ENCODE measurements at places on chromosomes 4 and X. TPM values are rescaled to one million over a fixed set of nuclear protein-coding genes. Genes with fewer than 3 reads are reported as not detected.

BBS12 gene
- polyA plus RNA-seq: 3.7 TPM

DNA sequence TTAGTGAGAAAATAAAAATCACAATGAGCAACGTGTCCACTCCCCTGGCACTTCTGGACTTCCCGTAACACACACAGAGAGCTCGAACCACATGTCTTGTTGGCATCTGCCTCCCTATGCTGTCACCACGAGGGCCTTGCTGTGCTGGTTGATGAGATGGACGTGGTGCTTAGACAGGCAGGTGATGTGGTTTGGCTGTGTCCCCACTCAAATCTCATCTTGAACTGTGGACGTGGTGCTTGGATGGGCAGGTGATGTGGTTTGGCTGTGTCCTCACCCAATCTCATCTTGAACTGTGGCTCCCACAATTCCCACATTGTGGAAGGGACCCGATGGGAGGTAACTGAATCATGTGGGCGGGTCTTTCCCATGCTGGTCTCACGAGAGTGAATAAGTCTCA, 40.0 kb downstream of the FGFRL1 start:
- DNase-seq: peak; percentile 8

TASL gene
- polyA plus RNA-seq: 1.8 TPM

FMR1NB gene
- polyA plus RNA-seq: not detected

DNA sequence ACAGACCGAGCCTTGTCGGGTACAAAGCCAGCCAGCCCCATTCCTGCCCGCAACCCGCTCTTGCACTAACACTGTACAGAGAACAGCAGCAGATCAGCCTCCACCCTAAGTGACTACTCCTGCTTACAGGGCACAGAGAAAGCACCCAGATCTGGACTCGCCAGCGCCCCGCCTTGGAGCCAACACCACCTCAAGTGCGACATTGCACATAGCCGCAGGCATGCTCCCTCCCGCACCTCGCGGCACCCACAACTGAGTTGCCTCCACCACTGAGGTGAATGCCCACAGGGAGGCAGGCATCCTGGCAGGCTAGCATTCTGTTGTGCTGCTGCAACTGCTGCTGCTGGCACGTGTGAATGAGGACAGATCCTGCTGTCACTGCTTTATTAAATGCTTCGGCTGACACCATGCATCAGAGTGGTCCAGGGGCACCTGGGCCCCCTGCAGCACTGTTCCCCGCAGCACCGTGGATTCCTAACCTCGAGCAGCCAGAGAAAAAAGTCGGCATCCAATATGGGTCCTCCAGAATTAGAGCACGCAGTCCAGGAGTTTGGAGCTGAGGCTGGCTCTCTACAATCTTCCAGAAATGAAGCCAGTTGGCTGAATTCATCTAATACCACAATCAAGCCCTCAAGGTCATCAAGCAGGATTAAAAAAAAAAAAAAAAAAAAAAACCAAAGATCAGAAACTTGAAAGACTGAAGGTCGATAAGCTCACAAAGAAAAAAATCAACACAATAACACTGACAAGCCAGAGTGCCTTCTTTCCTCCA, 352.9 kb downstream of the GASK1B start:
- no peak for DNase-seq

DNA sequence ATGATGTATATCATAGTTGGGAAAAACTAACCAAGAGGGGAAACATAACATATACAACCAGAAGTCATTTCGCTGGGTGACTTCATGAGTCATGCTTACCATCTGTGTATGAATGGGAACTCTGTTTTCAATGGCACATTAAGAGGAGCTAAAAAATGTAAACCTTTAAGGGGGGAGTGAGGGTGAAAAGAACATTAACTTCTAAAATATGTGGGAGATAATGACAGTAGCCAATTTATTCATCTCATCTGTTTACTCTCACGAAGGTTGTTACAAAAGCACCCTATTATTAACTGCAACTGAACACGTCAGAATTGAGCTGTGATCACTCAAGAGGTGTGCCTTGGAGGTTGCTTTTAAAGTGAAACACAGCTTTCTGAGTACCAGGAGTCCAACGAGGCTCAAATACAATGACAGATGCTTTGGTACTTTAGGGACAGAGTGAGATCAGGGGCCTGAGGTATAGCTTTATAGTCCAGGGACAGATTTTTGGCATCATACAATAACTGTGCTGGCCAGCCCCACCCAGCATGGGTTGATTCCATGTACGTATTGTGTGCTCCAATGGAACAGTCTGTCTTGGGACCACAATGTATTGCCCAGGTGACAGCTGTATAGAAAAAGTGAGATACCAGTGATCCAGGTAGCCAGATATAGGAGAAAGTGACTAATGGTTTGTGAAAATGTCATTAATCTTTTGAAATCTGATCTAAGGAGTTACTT, 107.3 kb downstream of the AMMECR1 start:
- no peak for DNase-seq

CFAP299 gene
- polyA plus RNA-seq: not detected

ASB9 gene
- polyA plus RNA-seq: 3.7 TPM

DNA sequence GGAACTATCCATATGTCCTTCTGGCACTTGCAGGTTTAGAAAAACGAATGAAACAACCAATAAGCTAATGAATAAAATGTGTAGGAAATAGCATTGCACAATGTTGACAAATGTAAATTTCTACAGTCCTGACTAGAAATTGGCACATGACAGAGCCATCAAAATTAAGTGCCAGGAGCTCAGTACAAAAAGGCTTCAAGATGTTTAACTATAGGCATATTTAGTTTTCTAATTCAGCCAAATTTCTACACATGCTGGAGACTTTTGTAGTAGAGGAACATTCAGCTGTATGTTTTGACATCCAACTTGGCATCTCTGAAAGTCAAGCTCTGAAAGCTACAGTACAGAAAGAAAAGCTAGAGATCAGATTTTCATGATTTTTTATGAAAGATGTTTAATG, 1999.4 kb upstream of the AGA start:
- no peak for DNase-seq

- DNase-seq: no peak
These were observed 12.6 kb upstream of the CCNQ start for GRCh38 chrX:153611298-153612095.

- DNase-seq: no peak
These were observed 5.7 kb upstream of the PLCXD1 start for GRCh38 chrX:275476-275966.

GRCh38 chrX:153768311-153769157, 4.5 kb downstream of the PLXNB3 start:
- no peak for DNase-seq

GAGE12F gene
- polyA plus RNA-seq: not detected

LINC00632 gene
- not detected for polyA plus RNA-seq

DNA sequence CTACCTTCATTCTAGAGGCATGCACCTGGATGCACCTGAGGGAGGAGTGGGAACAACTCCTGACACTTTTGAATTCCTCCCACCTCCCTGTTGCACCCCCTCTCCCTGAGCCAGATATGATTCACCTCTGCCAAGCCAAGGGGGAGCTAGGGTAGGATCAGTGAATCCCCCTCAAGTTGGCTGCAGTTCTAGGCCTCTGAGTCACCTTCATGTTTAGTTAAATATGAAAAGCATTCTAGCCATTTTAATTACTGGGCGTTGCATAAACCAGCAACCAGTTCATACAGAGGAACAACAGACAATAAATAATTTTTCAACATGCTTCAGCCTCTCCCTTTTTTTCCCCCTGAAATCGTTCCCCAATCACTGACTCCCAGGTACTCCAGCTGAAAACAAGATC, 1440.2 kb downstream of the ADGRL3 start:
- DNase-seq: no peak

HERC6 gene
- 5.4 TPM for polyA plus RNA-seq

DNA sequence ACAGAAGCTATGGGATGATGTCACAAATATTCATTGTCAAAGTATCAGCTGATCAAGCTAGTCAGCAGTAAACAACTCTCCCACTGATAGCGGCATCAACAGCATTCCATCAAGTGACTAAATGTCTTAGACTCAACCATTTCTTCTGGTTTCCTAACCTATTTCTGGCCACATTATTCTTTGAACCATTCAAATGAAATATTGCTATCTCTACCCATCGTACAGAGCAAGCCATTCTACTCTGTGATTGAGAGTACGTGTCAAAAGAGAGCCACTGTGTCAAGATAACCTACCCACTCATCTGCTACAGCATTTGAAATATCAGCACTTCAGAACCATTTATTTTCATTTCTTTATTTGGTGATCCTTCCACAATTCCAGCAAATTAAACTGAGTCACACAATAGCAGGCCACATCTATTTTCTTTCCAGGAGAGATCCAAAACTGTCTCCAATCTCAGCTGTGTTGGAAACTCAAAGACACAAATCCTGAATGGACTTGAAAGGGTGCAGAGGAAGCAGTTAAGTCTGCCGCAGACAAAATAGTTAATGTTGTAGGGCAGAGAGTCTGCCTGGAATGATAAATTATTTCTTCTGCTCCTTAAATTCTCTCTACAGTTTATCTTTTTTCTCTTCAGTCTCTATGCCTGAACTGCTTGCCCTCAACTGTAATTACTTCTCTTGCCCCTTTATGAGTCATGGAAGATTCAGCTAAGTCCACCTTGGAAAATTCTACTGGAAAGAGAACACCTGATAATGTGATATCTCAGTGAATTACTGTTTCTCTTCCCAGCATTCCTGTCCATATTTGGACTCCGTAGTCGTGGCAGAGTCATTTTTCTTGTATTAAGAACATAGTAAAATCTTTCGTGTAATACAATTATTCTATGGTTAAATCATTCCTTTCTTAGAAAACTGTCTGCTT, 364.8 kb downstream of the PDGFC start:
- no peak for DNase-seq

DNA sequence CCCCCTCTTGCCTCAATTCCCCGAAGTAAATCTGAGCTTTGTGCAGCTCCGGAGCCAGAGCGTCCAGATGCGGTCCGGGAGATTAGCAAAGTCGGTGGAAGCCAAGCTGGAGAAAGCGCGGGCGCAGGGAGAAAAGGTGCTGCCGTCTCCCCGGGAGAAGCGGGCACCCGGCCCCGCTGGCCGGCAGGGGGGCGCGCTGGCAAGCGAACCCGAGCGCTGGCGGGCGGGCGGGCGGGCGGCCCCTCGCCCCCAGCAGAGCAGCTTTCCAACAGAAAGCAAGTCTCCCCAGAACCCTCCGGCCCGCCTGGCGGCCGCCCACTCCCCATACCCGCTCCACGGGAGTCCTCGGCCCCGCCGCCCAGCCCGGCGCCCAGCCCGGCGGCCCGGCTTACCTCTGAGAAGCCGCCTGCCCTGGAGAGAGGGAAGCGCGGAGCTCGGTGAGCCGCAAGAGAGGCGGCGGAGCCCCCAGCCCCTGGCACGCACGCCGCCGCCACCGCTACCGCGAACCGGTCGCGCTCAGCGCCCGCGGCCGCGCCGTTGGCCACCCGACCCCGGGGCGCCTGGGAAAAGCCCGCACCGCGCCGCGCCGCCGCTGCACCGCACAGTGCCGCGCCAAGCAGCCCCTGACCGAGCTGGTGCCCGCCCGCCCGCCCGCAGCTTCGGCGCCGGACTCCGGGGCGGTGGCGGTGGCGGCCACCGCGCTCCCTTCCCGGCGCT, 529 bp upstream of the CITED1 start:
- no peak for DNase-seq

NIPAL1 gene
- polyA plus RNA-seq: 8.6 TPM

LRCH2 gene
- polyA plus RNA-seq: 1.2 TPM

GRCh38 chr4:21775703-21776102, 172.9 kb downstream of the KCNIP4 start:
- DNase-seq: no peak

GRCh38 chr4:118139241-118139640, 105.0 kb downstream of the NDST3 start:
- DNase-seq: no peak

DNA sequence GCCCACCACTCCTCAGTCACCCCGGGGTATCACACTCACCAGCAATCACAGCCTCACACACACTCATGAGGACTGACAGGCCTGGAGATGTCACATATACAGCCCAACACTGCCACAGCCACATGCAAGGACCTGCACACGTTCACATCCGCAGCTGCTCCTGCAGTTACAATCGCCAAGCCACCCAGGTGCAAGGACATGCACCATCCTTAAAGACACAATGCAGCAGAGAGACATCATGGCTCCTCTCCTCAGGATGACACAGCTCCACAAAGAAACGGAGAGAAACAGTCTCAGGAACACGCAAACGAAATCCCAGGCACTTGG, 1.1 kb downstream of the PCSK1N start:
- DNase-seq: no peak

MAGEB2 gene
- not detected for polyA plus RNA-seq

- no peak for DNase-seq
These were observed 733.3 kb downstream of the RPA4 start for GRCh38 chrX:97616883-97617530.

EMD gene
- 87.9 TPM for polyA plus RNA-seq

DNA sequence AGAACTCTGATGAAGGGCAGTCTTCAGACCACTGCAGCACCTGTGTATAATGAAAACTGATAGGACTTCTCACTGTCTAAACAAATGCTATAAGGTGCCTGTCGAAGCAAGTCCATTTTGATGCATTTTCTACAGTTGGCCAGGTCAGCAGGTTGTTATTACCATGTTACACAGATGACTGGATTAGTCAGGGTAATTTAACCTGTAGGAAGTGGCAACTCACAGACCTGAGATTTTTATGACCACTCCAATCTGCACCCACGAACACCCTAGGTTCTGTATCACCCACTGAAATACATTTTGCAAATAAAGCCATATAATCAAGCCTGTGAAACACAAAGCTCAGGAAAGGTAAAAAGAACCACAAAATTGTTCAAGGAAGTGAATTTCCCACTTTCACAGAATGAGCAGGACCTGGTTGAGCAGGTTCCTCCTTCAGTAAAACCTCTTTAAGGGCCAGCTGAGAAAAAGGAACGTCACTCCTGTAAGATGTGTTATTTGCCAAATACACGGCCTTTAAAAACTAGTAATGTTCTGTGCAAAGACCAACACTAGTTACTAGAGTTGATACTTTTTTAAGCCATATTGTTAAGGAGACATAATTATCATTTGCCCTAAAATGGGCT, 12.7 kb downstream of the MAML3 start:
- no peak for DNase-seq

DNA sequence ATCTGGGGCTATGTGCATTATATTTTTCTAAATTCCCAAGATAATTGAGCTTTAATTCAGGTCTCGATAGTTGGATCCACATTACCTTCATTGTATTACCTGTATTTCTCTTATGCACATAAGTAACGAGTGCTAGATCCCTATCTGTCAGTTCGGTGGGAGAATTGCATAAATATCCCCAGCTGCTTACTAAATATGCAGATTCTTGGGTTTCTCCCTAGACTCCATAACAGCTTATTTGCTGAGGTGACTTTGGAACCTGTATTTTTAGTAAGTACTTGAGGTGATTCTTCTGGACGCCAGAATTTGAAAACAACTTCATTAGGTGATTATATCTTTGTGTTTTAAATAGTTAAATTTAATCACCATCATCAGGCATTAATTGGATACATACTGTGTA, 15.0 kb downstream of the UGT8 start:
- no peak for DNase-seq

GRCh38 chr4:152515678-152516077, 20.2 kb downstream of the FBXW7 start:
- DNase-seq: no peak

GRCh38 chr4:23169608-23170311, 477.0 kb downstream of the GBA3 start:
- no peak for DNase-seq

DCHS2 gene
- polyA plus RNA-seq: under 0.01 TPM

GRCh38 chr4:123990310-123990870, 593.8 kb downstream of the SPRY1 start:
- no peak for DNase-seq

TAF7L gene
- polyA plus RNA-seq: not detected
